ENCODE measurements at places on chromosomes 16 and 17.

- no peak for DNase-seq
These were observed 37.0 kb downstream of the STXBP4 start for GRCh38 chr17:55005520-55005919.

- DNase-seq = no peak
These were observed 2.3 kb upstream of the PGS1 start for GRCh38 chr17:78376161-78376560.

- DNase-seq = no peak
These were observed 179.3 kb downstream of the UTP18 start for GRCh38 chr17:51439395-51440229.

- DNase-seq = no peak
These were observed 11.0 kb downstream of the ALDH3A2 start for GRCh38 chr17:19659366-19660177.
